ENCODE measurements at places on chromosomes 6 and 20.

DNA sequence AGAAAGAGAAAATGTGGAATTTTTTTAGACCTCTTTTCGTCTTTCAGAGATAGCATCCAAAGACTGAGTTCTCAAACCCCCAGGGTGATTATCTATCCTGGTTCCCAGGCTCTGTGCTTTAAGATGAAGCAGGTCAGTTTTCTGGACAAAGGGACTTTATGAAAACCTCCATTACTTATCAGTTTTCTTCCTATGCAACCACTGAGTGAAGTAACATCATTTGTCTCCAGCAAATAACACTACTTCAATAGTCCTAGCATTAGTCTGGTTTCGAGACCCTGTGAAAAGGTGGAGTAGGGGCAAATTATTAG, 18.3 kb upstream of the HLA-DRB1 start:
- DNase-seq = no peak

DNA sequence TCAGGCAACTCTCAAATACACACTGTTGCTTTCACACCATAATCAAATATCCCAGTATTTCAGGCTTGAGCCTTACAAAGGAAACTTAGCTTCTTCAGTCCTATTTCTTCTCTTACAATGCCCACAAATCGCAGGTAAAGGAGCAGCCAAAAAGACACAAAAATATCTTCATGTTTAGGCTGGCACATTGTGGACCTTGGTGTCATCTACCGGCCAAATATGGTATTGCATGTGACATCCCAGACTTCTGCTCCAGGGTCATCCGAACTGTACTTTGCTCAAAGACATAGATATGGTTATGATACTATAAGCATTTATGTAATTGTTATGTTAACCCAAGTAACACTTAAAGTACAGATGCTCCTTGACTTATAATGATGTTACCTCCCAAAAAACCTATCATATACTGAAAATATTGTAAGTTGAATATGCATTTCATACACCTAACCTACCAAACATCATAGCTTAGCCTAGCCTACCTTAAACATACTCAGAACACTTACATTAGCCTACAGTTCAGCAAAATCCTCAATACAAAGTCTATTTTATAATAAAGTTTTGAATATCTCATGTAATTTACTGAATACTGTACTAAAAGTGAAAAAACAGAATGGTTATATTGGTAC, 4.6 kb downstream of the OR2H2 start:
- DNase-seq = no peak

GRCh38 chr6:166296035-166296883, 11.9 kb downstream of the PRR18 start:
- no peak for DNase-seq

DNA sequence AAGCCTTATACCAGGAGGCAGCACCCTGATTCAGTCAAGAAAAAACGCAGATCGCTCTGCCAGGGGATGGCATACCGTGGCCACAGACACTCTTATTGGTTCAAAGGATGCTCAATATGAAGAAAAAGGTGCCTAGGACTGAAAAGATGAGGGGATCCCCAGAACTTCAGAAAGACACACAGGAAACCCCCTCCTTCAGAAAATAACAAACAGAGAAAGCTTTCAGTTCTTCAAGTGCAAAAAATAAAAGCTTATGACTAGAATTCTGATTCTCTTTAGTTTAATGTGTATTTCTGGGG, 17.7 kb upstream of the MYB start:
- no peak for DNase-seq

DNA sequence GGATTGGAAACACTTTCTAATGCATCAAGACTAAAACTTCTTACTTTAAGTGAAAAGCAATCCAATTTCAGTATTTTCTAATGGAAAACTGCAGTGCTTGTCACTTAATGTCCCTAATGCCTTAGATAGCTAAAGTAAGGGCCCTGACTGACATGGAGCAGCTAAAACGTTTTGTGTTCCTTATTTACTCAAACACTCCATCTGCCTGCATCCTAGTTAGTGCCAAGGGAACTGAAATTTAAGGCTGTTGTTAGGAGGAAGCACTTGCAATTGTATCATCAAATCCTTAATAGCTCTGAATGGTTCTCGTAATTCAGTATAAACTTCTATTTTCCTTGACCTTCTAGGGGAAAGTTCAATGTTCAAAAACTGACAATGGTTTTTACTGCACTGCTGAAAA, 127.4 kb downstream of the GJA10 start:
- DNase-seq = no peak

DNA sequence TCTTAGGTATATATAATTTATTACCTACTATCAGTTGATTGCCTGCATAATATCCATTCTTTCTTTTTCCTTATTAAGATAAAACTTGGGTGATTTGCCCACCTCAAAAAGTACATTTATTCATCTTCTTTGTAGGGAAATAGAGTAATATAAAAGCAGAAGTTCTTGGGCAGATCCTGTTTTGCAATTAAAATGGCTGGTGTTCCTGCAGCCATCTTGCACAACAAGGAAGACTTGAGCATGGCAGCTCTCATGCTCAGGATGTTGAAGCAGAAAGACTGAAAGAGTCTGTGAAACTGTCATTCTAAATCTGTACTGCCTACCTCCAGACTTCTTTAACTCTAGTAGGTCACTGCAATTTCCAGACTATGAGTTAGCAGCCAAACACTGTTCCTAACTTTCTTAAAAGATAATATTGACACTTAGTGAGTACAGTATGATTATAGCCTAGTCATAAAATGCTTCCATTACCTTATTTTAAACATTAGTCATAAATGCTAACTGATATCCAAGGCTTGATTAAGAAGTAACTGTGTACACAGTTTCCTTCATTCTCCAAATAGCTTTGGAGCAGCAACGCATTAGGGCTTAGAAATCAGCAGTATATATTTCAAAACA, 24.6 kb upstream of the HTR1B start:
- no peak for DNase-seq

GRCh38 chr6:131787079-131787478, 20.7 kb upstream of the ENPP1 start:
- DNase-seq = no peak

GRCh38 chr6:69704916-69705315, 91.9 kb downstream of the LMBRD1 start:
- DNase-seq = no peak

DNA sequence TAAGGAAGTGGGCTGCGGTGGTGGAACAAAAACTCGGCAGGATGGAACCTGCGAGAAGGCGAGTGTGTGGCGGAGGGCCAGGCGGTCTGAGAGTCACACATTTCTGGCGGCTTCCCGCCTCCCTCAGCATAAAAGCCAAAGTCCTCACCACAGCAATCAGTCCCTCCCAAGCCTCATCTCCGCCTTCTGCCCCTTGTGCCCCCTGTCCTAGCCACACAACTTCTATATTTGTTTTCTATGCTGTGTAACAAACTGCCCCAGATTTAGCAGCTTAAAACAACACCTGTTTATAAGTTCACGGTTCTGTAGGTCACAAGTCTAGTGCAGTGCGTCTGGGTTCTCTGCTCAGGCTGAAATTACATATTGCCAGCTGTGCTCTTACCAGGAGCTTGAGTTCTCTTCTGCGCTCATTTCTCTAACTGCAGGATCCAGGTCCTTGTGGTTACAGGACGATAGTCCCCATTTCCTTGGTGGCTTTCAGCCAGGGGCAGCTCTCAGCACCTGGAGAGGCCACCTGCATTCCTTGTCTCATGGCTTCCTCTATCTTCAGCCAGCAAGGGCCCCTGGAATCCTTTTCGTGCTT, 11.7 kb upstream of the SPO11 start:
- DNase-seq = no peak

DNA sequence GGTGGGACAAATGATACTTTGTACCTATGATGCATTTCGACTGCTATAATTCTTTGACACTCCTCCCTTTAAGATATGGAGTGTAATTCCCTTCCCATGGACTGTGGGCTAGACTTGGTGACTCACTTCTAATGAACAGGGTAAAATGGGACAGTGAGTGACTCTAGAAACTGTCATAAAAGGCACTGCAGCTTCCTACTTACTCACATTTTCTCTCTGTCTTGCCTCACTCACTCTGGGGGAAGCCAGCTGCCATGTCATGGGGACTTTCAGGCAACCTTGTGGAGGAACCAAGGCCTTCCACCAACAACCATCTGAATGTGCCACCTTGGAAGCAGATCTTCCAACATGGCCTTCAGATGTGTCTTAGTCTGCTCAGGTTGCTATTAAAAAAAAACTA, 12.9 kb upstream of the GFOD1 start:
- DNase-seq = no peak

GRCh38 chr6:78427386-78427785, 440.0 kb upstream of the IRAK1BP1 start:
- DNase-seq = no peak

DNA sequence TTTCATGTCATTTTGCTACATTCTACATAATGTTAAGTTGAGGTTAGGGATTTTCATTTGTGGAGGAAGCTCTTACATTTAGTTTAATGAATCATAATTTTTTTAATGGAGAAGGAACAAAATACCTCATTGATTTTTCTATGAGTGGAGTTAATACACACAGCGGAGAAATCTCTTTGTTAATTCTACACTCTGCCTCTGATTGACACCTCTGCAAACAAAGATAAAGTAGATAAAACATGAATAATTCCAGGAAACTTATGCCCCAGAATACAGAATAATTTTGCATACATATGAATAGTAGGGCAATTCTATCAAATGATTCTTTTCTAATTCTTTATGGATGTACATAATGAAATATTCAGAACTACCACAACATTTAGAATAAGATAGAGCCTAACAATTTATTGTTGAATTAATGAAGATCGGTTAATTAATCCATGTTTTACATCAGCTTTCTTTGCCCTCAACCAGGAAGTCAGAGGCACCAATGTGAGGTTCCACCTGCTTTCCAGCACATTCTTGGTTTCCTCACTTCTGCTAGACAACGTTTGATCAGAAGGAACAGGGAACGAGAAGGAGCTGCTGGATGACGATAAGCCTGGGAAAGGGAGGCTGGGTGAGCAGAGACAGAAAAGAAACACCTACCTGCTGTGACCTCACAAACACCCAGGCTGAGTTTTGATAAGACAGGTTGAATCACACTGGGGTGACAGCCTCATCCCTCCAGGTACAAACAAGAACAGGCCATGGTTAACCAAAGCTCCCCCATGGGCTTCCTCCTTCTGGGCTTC, 4.3 kb downstream of the OR2H1 start:
- DNase-seq = no peak

DNA sequence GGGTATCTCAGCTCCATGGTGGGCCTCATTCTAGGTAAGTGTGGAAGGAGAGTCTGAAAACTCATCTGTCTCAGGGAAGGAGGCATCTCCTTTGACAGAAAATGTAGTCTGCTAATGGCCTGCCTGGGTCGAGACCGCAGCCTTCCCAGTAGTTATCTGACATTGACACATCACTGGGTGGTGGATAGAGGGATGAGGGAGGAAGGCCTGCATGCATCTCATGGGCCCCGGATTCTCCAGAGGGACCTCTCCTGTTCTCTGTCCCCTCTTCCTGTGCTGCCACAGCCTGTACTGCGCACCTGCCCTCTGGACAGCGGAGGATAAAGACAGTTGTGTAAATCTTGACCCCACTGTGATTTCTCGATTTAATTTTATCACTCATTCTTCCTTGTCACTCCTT, 4.7 kb downstream of the PCMTD2 start:
- no peak for DNase-seq

DNA sequence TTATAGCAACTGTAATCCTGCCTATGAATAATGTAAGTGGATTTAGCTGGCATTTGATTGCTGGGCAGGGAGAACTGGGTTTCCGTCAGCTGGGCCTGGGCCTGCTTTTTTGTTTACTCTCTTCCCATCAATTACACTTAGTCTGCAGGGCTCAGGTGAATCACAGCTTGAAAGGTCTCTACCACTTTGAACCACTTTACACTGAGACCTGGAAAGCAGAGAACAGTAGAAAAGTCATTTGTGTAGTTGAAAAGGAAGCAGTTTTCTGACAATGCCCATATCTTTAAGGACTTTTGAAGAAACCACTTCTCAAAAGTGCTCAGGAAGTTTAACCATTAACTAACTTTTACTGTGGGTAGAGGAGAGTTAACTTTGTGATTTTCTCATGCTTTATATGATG, 315.4 kb upstream of the SASH1 start:
- no peak for DNase-seq

DNA sequence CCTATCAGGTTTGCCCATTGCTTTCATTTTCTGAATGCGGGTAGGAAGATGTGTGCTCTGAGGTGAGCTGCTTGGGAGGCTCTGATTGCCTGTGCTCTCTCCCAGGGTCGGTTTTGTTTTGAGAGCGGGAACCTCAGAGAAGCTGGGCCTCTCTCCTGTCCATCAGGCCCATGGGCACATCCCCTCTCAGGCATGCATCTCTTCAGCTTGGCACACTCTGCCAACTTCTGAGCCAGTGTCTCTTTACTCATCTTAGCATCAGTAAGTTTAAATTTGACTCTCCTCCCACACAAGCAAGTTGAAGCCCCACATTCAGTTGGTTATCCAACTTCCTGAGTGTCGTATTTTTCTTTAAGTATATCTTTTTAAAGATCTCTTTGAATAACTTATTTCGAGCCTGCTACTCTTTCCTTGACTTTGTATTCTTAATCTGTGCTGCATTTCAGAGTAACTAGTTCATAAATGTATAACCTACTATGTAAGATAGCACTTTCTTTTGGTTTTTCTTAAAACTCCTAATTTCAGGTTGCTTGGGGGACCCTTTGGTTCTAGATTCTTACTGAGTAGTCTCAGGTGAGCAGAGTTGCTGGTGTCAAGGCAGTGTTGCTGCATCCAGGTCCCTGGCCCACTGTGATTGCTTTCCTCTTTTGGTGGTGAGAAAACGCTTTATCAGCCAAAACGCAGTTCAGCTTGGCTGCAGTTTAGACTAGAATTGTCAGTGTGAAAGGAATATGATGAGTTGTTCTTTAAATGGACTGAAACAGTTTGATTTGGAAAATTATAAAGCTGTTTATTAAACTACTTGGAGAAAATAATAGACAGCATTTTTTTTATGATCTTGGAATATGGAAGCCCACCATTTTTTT, 54.8 kb downstream of the SNX9 start:
- no peak for DNase-seq

- DNase-seq = no peak
Measured at GRCh38 chr20:44648068-44648467, 3.4 kb downstream of the ADA start.

- no peak for DNase-seq
Measured at GRCh38 chr6:160356074-160356744, 8.0 kb downstream of the SLC22A3 start.

GRCh38 chr6:46581459-46582177, 71.0 kb downstream of the CYP39A1 start:
- no peak for DNase-seq

- DNase-seq = no peak
Measured at GRCh38 chr6:169994739-169995138, 243.3 kb downstream of the ERMARD start.

DNA sequence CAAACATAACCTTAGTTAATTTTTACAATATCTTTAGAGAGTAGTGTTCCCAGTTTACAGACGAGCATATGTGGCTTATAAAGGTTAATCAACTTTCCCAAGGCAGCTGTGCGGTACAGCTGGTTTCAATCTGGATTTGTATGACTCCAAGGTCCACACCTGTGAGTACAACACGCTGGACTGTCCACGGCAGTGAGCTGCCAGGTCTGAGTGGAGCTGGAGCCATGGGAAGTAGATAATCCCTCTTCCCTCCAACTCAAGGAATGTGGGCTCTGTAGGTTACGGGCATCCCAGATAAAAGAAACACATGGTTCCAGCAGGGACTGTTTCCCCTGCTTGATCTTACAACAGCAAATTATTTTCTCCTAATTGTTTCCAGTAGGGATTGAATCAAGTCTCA, 102.2 kb downstream of the SOD2 start:
- DNase-seq = no peak

- no peak for DNase-seq
Measured at GRCh38 chr20:19161336-19161735, 51.1 kb upstream of the SLC24A3 start.

GRCh38 chr6:9131616-9132015, 696.3 kb upstream of the SLC35B3 start:
- no peak for DNase-seq

All from caudate nucleus (tissue), 63 donors.